ENCODE measurements at places on chromosomes 2 and 18.

GRCh38 chr2:204483608-204484081, 61.6 kb upstream of the PARD3B start:
- DNase-seq, result no peak

DNA sequence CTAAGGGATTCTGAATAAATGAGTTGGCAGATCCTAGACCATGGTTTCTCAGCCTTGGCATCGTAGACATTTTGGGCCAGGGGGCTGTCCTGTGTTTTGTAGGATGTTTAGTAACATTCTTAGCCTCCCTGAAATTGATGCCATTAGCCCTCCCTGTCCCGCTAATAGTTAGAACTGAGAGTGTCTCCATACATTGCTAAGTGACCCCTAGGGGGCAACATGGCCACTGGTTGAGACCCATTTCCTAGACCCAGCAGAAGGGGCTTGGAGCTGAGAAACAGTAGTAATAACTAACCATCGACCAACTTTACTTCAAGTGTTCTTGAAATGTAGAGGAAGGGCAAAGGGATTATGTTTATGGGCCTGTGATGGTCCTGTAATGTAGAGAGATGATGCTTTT, 40.8 kb downstream of the KCMF1 start:
- no peak for DNase-seq

DNA sequence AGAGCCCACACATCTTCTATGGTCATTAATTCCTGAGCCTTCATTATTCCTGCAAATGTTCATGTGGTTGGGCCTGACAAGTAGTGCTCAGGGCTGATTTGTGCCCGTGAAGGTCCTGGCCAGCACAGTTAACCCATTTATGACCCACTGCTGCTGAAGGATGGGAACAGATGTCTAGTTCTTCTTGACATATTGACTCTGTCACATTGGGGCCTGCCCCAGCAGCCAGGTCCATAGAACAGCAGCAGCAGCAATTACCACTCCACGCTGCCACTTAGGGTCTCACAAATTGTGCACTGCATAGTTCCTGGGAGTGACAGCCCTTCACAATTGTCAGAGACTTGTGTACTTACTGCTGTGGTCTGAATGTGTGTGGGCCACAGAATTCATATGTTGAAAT, 442.3 kb upstream of the RGPD4 start:
- DNase-seq, result no peak

- no peak for DNase-seq
These were observed 30.1 kb downstream of the IGFBP5 start for GRCh38 chr2:216665242-216665641.

- no peak for DNase-seq
These were observed 597.0 kb upstream of the NRXN1 start for GRCh38 chr2:51628917-51629316.

DNA sequence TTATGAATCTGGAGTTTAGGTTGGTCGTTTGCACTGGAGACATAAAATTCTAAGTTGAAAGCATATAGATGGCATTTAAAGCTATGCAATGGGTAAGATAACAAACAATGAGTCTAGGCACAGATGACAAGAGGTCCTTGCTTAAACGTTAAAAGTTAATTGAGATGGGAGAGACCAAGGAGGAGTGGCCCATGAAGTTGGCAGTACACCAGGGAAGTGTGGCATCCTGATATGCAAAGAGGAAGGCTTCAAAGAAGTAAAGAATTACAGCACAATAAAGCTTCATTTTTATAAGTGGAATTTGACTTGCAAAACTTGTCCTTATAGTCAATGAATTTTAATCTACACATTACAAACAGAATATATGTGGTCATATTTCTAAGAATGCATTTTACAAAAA, 23.2 kb downstream of the UPP2 start:
- DNase-seq, result no peak

DNA sequence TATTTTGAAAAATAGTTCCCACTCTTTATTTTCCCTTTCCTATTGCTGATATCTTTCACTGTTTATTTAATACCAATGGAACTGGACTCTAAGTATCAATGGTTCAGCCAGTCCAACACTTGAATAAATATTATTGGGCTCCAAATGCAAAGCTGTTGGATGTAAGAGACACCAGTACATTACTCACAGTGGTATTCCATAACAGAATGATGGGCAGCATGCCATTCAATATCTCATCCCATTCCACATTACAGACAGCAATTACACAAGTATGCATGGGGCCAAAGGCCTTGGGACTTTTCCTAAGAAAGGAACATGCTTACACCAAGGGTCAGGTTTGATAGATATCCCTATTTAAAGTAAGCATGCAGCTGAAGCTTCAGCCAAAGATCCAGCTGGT, 231.9 kb downstream of the RND3 start:
- DNase-seq, result no peak

- no peak for DNase-seq
These were observed 408.6 kb downstream of the MTX2 start for GRCh38 chr2:176677746-176678265.

GRCh38 chr18:31664101-31664500, 20.3 kb downstream of the B4GALT6 start:
- no peak for DNase-seq

DNA sequence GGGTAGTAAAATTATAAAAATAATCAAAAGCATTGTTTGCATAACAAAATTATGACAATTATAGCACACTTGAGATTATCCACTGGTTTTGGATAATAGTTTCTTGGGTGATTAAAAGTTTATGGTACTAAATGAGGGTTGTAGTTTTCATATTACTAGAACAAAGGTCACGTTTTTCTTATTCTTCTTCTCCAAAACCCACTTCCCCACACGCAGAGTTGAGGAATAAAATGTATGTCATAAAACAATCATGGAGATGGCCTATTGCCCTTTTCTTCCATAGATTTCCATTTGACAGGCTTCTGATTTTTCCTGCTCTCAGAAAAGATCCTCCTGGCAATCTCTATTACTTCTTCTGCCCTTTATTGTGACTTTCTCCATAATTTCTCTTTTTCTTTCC, 863.9 kb downstream of the ERBB4 start:
- DNase-seq, result no peak

Data from smooth muscle cell of the brain vasculature (primary cell).